Activated T-cell treated with anti-CD3 and anti-CD28 coated beads, Interleukin-2, amount 50 U/mL, for 24 hours (primary cell): ENCODE measurements at places on chromosomes 6 and 20.

DNA sequence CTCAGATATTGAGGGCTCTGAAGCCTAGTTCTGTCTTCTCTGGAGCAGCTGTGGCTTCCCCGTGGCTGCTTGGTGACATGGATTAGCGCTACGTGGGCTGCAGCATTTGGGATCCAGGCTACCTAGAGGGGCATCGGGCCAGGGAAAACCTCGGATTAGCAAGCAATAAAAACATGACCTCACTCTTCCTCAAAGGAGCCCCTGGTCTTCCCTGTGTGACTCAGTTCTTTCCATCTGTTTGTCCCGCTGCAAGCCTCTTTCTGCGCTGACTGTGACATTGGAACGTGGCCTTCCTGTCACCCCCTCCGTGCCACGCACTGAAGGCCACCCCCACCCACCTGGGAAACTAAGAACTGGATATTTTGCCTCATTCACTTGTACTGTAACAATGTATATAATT lies 3.6 kb downstream of the MRGBP start:
- DNase-seq = no peak

- no peak for DNase-seq
Observed at GRCh38 chr20:46648903-46649649, 2.2 kb downstream of the SLC13A3 start.

DNA sequence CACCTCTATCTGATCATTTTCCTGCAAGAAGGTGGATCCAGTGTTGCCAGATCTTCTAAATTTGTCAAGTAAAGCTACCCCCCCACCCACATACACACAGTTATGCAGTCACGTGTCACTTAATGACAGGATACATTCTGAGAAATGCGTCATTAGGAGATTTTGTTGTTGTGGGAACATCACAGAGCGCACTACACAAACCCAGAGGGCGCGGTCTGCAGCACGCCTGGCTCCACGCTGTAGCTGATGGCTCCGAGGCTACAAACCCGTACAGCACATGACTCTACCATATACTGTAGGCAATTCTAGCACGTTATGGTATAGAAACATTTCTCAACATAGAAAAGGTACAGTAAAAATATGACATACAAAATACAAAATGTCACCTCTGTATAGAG lies 126.9 kb downstream of the SYCP2 start:
- no peak for DNase-seq

DNA sequence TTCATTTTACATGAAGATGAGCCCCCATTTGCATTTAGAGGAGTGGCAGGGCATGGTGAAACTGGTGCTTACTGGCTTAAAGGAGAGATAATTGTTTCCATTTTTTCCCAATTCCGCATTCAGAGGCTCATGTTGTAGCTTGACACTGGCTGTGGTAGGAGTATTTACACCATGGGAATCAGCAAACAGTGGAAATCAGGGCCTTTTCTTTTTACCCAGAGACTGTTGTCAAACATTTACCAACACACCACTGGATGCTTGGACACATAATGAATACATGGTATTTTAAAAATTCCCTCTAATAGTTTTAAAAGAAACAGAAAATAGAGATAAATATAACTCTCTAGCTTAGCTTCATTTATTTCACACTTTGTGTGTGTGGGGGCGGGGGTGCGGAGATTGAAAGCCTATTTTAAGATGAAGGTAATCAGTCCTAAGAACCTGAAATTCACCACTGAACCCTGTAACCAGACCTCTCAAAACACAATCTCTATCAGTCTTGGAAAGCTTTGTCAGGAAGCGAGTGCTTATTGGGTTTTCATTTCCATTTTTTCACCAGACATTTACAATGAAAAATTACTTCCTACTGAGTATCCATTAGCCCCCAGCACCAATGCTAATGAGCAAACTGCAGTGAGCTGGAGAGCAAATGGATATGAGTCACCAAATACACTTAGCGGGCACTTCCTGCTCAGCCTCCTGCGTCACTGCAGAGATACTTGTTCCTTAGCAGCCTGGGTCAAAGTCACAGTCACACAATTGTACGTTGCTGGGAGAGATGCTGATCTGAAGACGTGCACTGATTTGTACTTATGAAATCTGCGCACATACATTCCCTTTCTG lies 532.0 kb downstream of the BCKDHB start:
- DNase-seq = no peak

GRCh38 chr20:60132162-60132826 lies 174.1 kb downstream of the CDH26 start:
- DNase-seq = no peak
